ENCODE measurements at places on chromosomes 11 and 22. TPM values are rescaled to one million over a fixed set of nuclear protein-coding genes. Genes with fewer than 3 reads are reported as not detected.

The SIK2 gene
- total RNA-seq = 5.9 TPM

The OSM gene
- not detected for total RNA-seq

The TMPRSS4 gene
- total RNA-seq = 0.08 TPM

The PKP3 gene
- total RNA-seq = 373 TPM

The MS4A4A gene
- not detected for total RNA-seq

The NRIP3 gene
- total RNA-seq = 1.7 TPM

The CCDC157 gene
- 0.47 TPM for total RNA-seq

The ST3GAL4 gene
- total RNA-seq = 51.8 TPM

The ARHGAP20 gene
- not detected for total RNA-seq

The MISFA gene
- not detected for total RNA-seq

The PRRG4 gene
- 7.3 TPM for total RNA-seq

Measured in hair follicular keratinocyte (primary cell).